ENCODE measurements at places on chromosomes 2 and 18. TPM values are rescaled to one million over a fixed set of nuclear protein-coding genes. Genes with fewer than 3 reads are reported as not detected.

GRCh38 chr2:186136860-186137259 lies 349.2 kb upstream of the ZC3H15 start:
- DNase-seq, result no peak

- DNase-seq, result no peak
These were observed 78.0 kb downstream of the GALNT3 start for GRCh38 chr2:165716091-165716490.

DNA sequence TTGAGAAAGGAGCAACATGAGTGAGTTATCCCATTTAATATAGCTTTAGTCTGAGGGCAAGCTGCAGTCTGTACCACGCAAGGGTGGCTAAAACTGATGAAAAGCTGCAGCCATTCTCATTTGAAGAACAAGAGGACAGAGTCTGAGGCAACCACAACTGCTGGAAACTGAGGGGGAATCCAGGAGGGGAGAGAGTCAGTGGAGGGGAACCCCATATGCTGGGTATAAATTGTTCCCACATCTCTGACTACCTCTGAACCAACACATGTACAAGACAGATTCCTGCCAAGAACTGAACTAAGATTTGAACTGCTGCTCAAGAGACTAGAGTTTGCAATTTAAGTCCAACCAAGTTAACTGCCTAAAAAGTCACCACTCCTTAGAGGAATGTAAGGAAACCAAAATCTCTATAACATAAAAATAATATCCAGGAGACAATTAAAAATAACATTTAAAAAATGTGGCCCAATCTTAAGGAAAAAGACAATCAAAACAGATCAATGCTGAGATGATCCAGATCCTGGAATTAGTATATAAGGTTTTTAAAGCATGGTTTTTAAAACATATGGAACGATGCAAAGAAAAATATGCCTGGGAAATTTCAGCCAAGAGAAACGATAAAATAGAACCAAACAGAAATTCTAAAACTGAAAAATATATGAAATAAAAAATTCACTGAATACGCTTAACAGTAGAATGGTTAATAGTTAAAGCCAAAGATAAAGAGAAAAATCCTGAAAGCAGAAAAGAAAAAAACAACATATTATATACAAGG lies 11.2 kb downstream of the CWC22 start:
- DNase-seq, result no peak

GRCh38 chr18:45335282-45336043 lies 279.8 kb upstream of the SLC14A2 start:
- no peak for DNase-seq

GRCh38 chr2:2041256-2041824 lies 289.7 kb downstream of the MYT1L start:
- DNase-seq, result no peak

- no peak for DNase-seq
These were observed 122.9 kb downstream of the GLI2 start for GRCh38 chr2:120858361-120859106.

- no peak for DNase-seq
These were observed 72.8 kb upstream of the POU3F3 start for GRCh38 chr2:104781151-104781550.

DNA sequence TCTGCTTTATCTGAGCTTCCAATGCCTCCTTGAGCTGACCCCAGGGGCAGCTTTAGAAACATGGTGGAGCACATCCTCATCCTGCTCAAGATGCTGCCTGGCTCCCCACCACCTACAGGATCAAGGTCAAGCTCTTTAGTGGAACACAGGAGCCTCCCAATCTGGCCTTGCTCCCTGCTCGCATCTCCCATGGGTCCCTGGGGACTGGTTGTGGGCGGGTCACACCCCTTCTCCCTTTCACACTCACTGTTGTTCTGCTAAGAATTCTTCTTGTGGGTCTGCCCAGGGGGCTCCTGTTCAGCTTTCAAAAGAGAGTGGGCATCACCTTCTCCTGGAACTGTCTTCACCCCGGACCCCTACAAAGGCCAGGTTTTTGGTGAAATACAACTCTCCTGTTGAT lies 8.4 kb upstream of the NT5DC4 start:
- DNase-seq, result no peak

GRCh38 chr2:126059379-126059778 lies 596.6 kb upstream of the GYPC start:
- no peak for DNase-seq

- no peak for DNase-seq
These were observed 31.4 kb upstream of the TMEM87B start for GRCh38 chr2:112023707-112024106.

GRCh38 chr2:118179445-118179844 lies 91.2 kb downstream of the INSIG2 start:
- no peak for DNase-seq

DNA sequence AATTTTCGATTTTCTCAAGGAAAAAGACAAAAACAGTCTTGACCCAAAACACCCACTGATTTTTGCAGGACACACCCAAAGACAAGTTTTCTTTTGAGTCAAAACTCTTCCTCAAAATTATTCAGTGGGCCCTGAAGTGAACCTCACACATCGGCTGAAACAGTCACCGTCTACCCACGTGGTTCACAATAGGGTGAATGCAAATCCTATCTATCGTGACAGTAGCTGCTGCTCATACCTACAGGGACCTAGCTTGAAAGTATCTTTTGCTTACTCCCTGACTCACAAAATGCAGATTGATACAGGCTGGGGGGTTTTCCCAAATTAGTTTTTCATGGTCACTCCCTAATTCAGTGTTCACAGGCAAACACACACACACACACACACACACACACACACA lies 10.7 kb upstream of the CD226 start:
- DNase-seq, result no peak

DNA sequence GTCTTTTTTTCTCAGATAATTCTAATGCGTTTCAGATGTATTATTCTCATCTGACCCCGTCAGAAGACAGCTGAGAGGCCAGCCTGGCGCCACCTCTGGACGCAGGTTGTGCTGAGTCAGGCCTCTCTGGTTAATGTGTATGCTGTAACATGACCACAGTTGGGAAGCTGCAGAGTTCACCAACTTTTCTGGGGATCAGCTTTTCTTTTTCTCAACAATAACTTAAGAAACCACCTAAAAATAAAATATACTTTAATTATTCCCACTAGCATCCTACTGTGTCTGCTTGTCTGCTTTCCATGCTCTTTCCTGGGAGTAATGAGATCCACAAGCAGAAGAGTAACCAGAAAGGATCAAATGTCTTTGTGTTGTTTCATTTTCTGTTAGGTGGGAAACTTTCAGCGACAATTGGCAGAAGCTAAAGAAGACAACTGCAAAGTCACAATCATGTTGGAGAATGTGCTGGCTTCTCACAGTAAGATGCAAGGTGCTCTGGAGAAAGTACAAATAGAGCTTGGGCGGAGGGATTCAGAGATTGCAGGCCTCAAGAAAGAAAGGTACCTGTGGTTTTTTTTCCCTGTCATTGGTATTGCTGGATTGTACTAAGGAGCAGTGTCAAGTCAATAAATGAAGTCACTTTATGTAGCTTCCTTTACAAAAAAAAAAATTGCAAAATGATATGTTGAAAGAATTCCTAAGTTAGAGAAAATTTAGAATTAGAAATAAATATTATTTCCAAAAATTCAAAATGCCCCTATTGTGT lies 79.8 kb downstream of the CCDC150 start:
- no peak for DNase-seq

DNA sequence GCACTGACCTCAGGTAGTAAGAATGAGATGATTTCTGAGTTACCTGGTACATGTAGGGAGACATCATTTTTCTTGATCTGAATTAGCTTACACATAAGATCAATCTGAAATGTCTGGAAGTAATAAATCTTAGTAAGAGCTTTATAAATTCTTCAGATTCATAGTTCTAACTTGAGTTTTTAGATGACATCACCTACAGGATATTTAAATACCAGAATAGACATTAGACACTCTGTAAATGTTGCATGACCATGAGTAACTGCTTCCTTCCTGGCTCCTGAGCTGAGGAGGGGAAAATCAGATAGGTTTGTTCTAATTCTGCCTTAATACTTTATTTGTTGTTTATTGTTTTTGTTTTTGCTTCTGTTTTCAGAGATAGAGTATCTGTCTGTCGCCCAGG lies 181.8 kb downstream of the PHLPP1 start:
- no peak for DNase-seq

GRCh38 chr2:24577481-24577880 lies 86.4 kb downstream of the NCOA1 start:
- no peak for DNase-seq

DNA sequence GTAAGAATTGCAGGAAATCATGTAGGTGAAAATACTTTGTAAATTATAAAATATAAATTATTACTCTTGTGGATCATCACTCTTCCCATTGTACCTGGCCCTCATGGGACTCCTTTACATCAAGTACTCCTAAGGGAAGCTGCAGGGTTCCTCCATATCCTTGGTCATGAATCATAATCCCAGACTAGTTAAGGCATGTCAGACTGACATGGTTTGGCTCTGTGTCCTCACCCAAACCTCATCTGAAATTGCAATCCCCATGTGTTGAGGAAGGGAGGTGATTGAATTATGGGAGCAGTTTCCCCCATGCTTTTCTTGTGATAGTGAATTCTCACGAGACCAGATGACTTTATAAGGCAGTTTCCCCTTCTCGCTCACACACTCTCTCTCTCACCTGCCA lies 77.1 kb downstream of the CMPK2 start:
- DNase-seq, result no peak

GRCh38 chr2:7773362-7774360 lies 856.4 kb downstream of the RNF144A start:
- DNase-seq, result no peak

DNA sequence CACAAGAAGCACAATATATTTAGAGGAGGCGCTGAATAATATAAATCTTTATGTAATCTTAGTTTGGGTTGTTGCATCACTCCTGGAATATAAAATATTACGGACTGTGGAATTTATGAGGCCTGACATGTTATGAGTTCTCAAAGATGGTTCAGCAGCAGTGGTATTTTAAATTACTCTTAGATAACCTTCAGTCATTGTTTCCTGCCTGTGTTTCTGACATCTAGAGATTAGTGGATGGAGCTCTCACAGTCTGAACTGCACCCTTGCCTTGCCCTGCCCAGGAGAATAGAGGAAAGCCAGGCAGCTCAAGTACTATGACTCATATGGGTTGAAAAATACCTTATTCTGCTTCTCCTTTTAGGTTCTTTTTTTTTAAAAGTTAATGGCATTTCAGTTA lies 70.0 kb downstream of the ACSL3 start:
- no peak for DNase-seq

DNA sequence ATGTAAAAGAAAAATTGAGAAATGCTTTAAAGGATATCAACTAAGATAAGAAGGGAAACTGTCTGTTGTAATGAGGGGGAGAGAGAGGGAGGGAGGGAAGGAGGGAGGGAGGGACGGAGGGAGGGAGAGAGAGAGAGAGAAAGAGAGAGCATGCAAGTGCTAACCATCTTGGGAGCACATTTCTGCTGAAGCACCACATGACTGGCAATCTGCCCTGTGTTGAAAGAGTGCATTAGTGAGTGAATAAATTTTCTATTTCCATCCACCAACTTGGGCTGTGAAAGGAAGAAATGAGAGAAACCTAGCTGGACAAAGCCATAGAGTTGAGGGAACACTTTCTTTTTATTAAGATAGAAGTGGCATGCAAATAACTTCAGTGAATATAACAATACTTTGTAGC lies 110.7 kb downstream of the TMX3 start:
- DNase-seq, result no peak

C2orf66 gene
- total RNA-seq, result 1.1 TPM

MEP1B gene
- not detected for total RNA-seq

TUBB8B gene
- not detected for total RNA-seq

IL37 gene
- total RNA-seq, result not detected

TMEM37 gene
- total RNA-seq, result 5.5 TPM

CDK15 gene
- total RNA-seq, result 1.6 TPM

KCNG2 gene
- total RNA-seq, result not detected

HOXD9 gene
- 7.6 TPM for total RNA-seq

SIX3 gene
- not detected for total RNA-seq

C2orf81 gene
- 0.34 TPM for total RNA-seq

HRH4 gene
- total RNA-seq, result not detected

SLC11A1 gene
- total RNA-seq, result 0.05 TPM

ANXA4 gene
- 75.5 TPM for total RNA-seq

REG1B gene
- total RNA-seq, result not detected

MROH2A gene
- not detected for total RNA-seq
